GM23248 (cell line): ENCODE measurements at places on chromosomes 12 and 14. TPM values are rescaled to one million over a fixed set of nuclear protein-coding genes. Genes with fewer than 3 reads are reported as not detected.

Gene CLEC14A
- total RNA-seq = 0.63 TPM in 1 of 2 replicates, not detected in the other

Gene PTPRB
- total RNA-seq = 3.9 and 4.4 TPM in 2 replicates

Gene RHOJ
- total RNA-seq = 1.2 and 1.6 TPM in 2 replicates

Gene APOF
- not detected in 2 replicates for total RNA-seq

Gene CD69
- total RNA-seq = not detected in 2 replicates

Gene KRT83
- not detected in 2 replicates for total RNA-seq

Gene DTX1
- not detected in 2 replicates for total RNA-seq

Gene FOXG1
- not detected in 2 replicates for total RNA-seq

DNA sequence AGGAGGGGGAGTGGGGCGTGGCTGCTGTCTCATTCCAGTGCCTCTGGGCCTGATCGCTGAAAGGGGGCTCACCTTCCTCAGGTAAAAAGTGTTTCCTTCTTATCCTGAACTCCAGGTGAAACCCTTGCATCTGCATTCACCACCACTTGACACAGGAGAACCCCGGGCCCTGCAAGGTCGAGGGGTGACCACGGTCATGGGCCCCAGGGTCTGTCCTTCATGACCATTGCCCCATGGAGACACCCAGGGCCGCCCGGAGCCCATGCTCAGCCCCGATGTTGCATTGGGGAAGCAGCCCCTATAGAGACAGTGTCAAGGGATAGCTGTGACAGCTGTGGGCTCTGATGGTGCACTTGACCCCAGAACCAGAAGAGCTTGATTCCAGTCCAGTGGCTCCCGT, 34.4 kb upstream of the DYNC1H1 start:
- no peak for DNase-seq

- peak; percentile 17 for DNase-seq
Observed at GRCh38 chr14:61578745-61579144, 116.6 kb upstream of the HIF1A start.

DNA sequence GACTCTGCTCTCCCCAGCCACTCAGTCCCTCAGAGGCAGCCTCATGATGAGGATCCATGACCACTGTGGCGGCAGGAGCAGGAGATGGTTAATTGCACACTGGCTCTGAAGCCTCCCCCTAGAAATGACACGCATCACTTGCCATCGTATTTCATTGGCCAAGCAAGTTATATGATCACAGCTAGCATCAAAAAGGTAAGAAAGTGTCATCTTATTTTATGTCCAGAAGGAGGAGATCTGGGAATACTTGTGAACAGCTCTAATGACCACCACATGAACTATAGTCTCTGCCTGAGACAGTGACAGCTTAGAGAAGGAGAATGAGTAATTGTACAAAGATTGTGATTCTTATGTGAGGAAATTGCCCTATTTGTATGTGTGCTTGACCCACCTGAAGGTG, 363.4 kb downstream of the NUAK1 start:
- peak; percentile 68 for DNase-seq

- peak; percentile 51 for DNase-seq
Observed at GRCh38 chr12:124545508-124546418, 21.6 kb downstream of the NCOR2 start.

GRCh38 chr12:68806488-68807237, 1.3 kb upstream of the MDM2 start:
- peak; percentile 41 for DNase-seq

GRCh38 chr12:25932971-25933370, 25.5 kb upstream of the RASSF8 start:
- no peak for DNase-seq

DNA sequence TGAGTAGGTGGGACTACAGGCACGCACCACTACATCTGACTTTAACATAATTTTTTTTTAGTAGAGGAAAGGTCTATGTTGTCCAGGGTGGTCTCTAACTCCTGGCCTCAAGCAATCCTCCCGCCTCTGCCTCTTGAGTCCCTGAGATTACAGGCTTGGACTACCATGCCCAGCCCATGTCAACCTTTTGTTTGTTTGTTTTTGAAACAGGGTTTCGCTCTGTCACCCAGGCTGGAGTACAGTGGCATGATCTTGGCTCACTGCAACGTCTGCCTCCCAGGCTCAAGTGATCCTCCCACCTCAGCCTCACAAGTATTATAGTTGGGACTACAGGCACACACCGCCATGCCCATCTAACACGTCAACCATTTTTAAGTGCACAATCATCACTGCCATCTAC, 29.2 kb downstream of the PITPNM2 start:
- DNase-seq = no peak

DNA sequence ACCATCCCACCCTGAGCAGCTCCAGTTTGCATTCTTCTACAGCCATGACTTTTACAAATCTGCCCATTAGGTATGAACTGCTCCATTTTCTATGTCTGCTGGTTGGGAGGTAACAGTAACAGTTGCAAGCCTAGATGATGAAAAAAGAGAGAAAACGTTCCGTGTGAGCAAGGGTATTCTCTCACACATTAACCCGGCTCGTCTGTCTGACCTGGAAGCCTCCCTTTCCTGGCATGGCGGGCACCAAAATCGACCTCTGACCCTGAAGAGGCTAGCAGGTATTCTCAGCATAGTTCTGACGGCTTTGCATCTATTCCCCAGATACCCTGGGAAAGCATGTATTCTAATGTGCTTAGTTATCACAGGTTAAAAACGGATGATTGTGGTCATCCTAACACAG, 31.8 kb downstream of the APPL2 start:
- DNase-seq = no peak
